ENCODE measurements at places on chromosomes 6 and 20.

- DNase-seq: no peak
Measured at GRCh38 chr6:38720295-38720694, 5.2 kb downstream of the DNAH8 start.

GRCh38 chr6:46719099-46719498, 16.1 kb downstream of the PLA2G7 start:
- DNase-seq: no peak

GRCh38 chr6:130655586-130655985, 171.6 kb upstream of the SMLR1 start:
- no peak for DNase-seq

- DNase-seq: no peak
Measured at GRCh38 chr20:51594236-51595057, 51.9 kb upstream of the NFATC2 start.

DNA sequence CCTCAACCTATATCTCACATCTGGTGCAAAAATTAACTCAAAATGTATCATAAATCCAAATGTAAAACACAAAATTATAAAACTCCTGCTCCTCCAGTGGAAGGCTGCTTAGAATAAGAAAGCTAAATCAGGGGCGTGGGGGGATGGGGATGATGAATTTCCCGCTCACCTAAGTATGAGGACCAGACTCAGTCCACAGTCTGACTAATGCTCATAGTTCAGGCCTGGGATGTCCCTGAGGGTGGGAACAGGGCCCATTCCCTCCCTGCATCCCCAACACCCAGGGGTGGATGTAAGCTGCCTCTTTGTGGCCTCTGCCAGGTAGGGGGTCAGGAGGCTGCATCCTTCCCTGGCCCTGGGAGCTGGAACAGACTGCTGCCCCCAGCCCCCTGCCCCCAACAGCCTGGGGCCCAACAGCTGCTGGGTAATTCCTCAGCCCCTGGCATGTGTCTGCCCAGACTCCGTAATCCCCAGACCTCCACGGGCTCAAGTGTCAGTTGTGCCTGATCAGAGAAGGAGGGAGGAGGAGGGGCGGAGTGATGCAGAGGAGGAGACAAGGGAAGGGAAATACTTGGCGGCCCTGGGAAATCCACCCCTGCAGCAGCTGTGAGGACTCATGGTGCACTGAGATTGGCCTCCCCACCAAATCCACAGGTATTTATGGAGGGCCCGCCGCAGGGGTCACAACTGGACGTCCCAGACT, 224.5 kb downstream of the PREX1 start:
- no peak for DNase-seq

GRCh38 chr6:42637681-42638080, 73.9 kb downstream of the UBR2 start:
- no peak for DNase-seq

DNA sequence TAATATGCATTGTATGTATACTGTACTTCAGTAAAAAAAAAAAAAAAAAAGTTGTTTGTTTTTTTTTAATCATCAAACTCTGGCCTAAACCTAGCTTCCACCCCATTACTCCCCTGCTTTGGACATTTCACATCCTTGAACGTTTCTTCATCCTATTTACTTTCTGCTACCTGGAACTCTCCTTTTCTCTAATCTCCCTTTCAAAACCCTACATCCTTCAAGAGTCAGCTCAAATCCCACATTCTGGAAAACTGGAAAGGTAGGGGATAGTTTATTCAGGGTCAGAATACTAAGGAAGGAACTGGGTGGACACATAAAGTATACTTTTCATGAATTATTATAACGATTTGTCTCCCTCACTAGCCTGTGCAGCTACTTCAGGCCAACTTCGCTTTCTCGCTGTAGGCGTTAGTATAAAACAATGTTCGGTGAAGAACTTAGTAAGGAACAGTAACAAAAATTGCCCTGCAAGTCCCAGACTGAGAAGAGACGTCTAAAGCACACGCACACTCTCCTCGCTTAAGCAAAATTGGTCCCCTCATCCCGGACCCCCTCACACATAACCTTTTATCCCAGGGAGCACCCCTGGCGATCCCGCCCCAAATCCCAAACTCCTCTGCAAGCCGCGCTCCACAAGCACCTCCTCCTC, 775 bp downstream of the PIGU start:
- DNase-seq: no peak

DNA sequence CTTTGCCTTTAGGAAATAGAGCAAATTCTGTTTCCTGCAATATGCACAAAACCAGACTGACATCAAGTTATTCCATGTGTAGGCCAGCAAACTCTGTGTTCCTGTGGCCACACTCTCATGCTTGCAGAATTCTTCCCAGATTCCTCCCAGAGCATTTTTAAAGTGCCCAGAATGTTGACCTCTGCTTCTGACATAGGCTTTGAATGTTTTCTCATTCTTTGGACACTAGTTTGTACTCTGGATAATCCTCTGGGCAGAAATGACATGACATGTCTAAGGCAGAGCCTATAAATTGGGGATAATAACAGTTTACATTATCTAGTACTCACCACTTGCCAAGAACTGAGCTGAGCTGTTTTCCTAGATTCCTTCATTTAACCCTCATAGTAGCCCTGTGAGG, 9.2 kb upstream of the EFHC1 start:
- no peak for DNase-seq

DNA sequence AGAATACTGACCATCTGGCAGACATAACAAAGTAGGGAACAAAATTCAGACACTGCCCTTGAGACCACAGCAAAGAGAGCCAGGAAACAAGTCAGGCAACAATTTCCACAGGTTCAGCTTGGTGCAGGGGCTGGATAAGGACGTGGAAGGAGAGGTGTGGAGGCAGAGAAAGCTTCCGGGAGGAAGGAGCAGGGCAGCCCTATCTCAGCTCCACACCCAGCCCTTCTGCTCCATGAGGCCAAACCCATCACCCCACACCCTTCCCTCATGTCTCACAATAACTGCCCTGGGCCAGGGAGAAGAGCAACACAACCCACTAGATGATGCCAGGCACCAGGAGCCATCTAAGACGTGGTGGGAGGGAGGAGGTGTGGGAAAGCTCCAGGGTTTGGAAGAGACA, 5.8 kb downstream of the SNHG17 start:
- no peak for DNase-seq

GRCh38 chr6:132333639-132334520, 67.4 kb downstream of the MOXD1 start:
- no peak for DNase-seq

- no peak for DNase-seq
Measured at GRCh38 chr6:21109391-21110178, 484.0 kb upstream of the SOX4 start.

- no peak for DNase-seq
Measured at GRCh38 chr6:13851330-13851729, 37.0 kb upstream of the MCUR1 start.

DNA sequence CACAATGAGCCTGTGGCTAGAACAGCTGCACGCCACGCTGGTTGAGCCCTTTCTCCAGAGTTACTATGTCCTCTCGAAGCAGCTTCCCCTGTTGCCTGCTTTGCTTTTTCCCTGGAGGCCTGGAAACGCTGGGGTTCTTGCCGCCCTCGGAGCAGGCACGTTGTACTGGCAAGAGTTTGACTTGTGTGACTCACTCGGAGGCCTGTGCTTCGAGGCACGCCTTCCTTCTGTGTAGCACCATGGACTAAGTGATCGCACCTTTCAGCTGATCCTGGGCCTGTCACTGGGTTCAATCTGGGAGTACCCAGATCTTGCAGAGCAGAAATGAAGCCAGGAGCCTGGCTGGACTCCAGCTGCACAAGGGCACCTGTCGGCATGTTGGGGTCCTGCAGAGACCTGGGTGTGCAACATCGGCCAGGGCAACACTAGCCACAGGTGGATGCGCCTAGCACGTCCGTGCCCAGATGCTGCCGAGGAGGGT, 5.2 kb downstream of the INSM1 start:
- no peak for DNase-seq

- DNase-seq: no peak
Measured at GRCh38 chr6:50056242-50056641, 6.5 kb upstream of the DEFB112 start.

DNA sequence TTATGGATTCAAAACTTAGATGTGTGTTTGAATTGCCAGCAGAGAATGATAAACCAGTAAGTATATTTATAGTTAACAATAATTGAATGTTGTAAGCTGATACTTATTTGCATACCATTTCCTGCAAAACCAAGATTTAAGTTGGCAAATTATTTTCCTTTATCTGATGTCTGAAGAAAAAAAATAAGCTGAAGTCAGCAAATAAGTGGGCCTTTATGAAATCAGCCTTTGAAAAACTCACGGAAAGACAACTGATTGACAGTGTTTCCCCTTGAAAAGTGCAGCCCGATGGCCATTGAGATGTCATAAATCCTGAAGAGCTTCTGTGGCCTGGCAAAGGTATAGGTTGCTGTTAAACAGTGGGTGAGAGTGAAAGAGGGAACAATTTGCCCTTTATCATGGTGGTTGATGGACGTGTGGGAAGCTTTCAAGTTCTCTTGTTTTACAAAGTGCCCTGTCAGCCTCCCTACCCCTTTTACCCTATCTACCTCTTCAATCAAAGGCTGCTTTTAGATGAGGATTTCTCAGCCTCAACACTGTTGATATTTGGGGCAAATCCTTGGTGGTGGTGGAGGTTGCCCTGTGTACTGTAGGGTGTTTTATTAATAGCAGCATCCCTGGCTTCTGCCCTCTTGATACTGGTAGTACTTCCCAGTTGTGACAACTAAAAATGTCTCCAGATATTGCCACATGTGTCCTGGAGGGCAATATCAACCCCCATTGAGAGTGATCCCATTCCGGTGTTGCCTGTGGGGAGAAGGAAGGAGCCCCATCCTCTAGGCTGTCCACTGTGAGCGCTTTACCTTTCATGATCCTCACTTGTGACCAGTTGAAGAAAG, 50.2 kb downstream of the VAPB start:
- DNase-seq: no peak

DNA sequence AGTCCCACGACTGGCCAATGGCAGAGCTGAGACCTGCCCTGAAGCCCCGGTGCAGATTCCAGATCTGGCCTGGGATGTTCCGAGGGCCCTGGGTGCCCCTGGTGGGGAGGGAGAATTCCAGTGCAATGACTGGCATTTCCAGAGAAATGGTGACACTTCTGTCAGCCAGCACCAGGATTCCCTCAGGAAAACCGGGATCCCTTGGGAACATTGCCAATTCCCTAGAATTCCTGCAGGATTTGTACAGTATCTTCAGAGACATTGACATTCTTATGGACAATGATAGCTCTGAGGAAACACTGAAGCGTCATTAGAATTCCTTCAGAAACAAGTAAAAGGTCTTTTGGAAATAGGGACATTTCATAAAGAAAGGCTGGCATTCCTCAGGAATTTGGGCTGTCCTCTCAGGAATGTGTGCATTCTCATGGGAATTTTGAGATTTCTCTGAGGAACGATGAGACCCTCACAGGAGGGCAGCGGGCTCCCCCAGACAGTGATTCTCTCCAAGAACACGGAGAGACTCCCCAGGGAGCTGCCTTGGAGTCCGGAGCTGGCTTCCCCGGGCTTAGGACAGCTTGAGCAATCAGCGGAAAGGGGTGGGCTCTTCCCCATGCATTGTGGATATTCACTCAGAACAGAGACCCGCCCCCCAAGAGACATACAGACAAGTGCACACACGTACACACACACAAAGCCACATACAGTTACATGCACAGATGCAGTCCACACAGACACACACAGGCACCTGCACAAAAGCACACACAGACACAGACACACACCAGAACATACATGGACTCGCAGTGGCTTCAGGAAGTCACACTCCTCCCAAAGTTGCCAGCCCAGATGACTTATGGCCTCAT, 35.2 kb upstream of the BPIFA2 start:
- no peak for DNase-seq
